D721Med (cell line): ENCODE measurements at places on chromosomes 13 and 19.

- DNase-seq: no peak
Measured at GRCh38 chr13:42650506-42650905, 76.6 kb downstream of the TNFSF11 start.

- no peak for DNase-seq
Measured at GRCh38 chr13:53124623-53125022, 96.0 kb downstream of the OLFM4 start.

GRCh38 chr13:44412346-44412935, 38.8 kb downstream of the SERP2 start:
- no peak for DNase-seq

GRCh38 chr19:49555600-49556411, 24.6 kb downstream of the NOSIP start:
- DNase-seq: peak; percentile 68

DNA sequence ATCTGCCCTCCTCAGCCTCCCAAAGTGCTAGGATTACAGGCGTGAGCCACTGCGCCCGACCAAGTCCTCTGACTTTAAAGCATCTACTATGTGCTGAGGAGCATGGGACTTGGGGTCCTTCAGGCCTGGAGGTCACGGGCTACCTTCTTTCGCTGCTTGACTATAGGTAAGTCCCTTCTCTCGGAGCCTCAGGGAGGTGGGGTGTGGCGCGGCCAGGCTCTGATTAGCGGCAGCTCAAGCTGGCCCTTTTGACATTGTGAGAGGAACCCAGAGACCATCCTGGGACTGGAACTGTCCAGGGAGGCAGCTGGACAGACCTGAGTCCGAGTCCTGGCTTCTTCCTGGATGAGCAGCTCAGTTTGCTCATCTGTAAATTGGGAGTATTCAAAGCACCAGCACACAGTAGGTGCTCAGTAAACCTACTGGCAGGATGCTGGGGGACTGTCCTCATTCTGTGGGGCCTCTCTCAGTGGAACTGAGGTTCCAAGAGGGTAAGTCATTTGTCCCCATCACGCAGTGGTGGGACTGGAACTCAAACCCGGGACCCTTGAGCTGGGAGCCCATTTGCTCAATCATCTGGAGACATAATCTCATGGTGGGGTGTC, 780 bp downstream of the FCER2 start:
- DNase-seq: no peak

GRCh38 chr19:42409477-42409876, 17.7 kb downstream of the LIPE start:
- DNase-seq: no peak

GRCh38 chr13:79349011-79349410, 57.0 kb downstream of the RBM26 start:
- no peak for DNase-seq

DNA sequence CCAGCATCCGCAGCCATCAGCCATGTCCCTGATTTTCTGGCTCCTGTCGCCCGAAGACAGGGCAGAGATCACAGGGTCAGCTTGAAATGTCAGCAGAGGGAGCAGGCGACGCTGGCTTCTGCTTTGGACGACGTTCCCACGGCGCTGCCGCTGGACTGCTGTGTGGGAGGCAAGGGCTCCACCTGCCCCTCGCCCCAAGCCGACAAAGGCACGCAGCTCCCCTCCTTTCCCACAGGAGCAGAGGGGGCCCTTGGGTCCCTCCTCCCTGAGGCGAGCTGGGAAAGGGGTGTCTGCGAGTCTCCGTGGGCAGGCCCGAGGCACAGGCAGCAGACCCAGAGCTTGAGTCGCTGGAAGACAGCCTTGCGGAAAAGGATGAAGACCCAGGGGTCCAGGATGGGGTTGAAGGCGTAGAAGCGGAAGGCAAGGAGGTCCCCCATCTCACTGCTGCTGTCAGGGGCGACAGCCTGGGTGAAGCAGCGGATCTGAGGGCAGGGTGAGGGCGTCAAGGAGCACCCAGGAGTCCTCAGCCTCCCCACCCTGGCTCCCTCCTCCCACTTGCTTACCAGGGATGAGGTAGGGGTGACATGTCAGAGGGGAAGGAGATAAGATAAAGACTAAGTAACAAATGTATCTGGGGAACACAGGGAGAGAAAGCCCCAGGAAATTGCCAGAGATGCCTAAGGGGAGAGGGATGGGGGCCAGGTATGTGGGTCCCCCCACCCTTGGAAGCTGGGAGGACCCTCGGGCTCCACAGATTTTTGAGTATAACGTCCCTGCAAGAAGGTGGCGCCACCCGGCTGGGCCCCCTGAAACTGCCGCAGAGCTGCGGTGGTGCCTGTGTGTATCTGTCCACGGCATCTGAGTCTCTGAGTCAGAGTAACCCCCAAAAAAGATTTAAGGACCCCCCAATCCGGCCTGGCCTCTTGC, 3.4 kb downstream of the PTGIR start:
- DNase-seq: no peak

- no peak for DNase-seq
Measured at GRCh38 chr19:37564624-37565369, 29.8 kb downstream of the ZNF571 start.

- DNase-seq: no peak
Measured at GRCh38 chr13:43441464-43441863, 345.3 kb downstream of the ENOX1 start.

GRCh38 chr19:51640386-51640785, 6.2 kb downstream of the SIGLEC14 start:
- DNase-seq: no peak

- no peak for DNase-seq
Measured at GRCh38 chr13:46659413-46660065, 106.6 kb downstream of the LRCH1 start.

GRCh38 chr13:72545030-72545719, 182.3 kb downstream of the MZT1 start:
- DNase-seq: no peak

DNA sequence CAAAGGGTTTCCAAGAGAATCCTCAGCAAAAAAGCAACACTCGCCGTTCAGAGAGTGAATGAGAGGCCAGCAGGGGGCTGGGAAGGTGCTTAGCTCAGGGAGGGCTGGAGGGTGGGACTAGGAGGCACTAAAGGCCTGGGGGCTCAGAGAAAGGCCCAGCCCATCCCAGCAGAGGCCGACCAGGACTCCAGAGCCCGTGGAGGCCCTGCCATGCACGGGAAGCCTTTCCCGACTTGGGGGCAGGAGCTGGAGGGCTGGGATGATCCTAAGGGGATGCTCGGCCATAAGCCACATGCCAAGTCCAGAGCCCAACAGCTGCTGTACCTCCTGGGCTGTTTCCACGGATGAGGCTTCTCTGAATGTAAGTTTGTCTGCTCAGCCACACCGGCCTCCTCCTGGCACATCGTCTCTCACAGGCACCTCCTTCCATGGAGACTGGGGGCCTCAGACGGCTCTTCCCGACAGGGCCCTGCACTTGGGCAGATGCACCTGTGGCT, 19.5 kb downstream of the RASA3 start:
- no peak for DNase-seq

DNA sequence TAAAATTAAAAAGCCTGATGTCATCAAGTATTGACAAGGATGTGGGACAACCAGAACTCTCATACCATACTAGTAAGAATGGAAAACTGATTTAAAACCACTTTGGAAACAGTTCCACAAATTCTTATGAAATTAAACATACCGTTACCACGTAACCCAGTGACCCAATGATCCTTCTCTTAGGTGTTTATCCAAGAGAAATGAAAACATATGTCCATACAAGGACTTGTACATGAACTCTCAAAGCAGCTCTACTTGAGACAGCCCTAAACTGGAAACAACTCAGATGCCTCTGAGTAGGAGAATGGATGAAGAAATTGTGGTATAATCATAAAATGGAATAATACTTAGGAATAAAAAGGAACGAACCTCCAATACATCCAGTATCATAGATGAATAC, 27.6 kb downstream of the SLC6A16 start:
- no peak for DNase-seq

DNA sequence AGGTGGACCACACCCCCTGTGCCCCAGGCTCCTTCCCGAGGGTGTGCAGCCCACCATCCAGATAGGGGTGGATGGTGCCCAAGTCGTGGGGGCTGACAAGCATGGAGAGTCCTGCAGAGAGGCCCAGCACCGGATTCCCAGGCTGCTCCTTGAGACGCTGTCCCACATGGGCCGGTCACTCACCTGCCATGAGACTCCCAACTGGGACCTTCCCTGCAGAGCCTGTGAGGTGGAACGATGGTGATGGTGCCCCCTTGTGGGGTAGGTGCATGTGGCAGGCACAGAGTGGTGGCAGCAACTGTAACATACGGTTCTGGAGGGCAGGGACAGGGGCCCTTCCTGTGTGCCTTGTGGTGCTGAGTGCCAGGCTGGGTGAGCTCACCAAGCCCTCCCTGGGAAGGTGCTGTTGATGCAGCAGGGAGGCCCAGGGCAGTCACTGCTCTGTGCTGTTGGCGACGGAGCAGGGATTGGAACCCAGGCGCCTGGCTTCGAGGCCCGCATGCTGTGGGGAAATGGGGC, 33.1 kb downstream of the PPP1R37 start:
- no peak for DNase-seq

- no peak for DNase-seq
Measured at GRCh38 chr13:106919133-106919532, 351.2 kb upstream of the ARGLU1 start.

DNA sequence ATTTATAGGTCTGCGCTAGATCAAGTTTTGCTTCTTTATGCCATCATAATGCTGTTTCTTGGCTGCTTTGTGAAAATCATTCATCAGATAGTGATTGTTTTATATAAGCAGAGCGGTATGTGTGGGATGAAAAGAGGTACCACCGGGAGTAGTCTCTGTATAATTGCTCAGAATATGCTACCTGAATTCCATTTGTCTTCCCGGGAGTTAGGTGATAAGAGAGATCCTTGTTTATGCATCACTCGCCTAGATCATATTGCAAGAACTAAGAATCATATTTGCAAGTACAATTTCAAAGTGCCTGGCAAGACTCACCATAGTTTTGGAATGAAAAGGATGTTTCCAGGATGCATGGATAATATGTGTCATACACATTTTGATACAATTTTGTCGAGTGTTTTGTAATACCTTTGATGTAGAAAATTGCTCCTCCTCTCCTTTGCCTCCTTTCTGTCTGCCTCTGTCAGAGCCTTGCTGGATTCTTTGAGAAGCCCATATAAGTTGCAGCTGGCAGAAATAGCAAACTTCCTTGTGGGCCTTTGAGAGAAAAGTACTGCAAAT, 1306.0 kb upstream of the SLC10A2 start:
- no peak for DNase-seq

GRCh38 chr13:107969546-107969945, 245.8 kb downstream of the LIG4 start:
- no peak for DNase-seq

DNA sequence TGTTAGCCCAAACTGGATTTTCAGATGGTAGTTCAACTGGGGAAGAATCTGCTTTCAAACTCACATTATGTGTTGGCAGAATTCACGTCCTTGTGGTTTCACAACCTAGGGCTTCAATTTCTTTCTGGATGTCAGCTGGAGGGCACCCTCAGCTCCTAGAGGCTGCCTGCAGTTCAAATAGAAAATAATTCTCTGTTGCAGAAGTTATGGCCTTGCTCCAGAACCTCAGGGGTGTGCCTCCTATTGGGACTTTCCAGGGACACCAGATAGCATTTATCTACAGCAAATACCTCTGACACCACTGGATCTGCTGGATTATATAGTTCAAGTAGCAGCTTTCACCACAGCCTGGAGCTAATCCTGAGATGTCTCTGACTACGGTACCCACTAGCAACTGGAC, 11.8 kb upstream of the RB1 start:
- DNase-seq: no peak

- no peak for DNase-seq
Measured at GRCh38 chr13:62563251-62563650, 1147.6 kb upstream of the PCDH20 start.

DNA sequence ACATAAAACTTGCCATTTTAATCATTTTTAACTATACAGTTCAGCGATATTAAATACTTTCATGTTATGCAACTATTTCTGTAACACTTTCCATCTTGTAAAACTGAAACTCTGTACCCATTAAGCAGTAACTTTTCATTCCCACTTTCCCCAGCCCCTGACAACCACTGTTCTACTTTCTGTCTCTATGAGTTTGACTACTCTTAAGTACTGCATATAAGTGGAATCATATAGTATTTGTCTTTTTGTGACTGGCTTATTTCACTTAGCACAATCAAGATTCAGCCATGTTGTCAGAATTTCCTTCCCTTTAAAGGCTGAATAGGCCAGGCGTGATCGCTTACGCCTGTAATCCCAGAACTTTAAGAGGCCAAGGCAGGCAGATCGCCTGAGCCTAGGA, 56.2 kb downstream of the ARHGAP35 start:
- no peak for DNase-seq

GRCh38 chr19:43318203-43318602, 35.3 kb upstream of the CD177 start:
- no peak for DNase-seq

- no peak for DNase-seq
Measured at GRCh38 chr19:42411581-42412178, 15.5 kb downstream of the LIPE start.

DNA sequence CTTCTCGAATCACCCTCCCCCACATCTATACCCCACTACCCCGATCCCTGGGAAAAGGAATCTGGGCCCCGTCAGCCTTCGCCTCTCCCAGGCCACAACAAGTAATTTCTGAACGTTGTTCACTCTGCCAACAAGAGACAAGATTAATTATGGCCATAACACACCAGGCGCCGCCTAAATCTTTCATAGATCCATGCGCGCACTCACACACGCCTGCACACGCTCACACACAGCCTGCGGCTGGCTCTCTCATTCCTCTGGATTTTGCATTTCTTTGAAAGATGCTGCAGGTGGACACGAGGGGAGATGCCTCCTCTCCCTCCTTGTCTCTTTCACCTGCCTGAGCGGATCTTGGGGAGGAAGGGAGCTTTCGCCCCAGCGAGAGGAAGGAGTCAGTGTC, 17.1 kb downstream of the ZNRF4 start:
- no peak for DNase-seq

DNA sequence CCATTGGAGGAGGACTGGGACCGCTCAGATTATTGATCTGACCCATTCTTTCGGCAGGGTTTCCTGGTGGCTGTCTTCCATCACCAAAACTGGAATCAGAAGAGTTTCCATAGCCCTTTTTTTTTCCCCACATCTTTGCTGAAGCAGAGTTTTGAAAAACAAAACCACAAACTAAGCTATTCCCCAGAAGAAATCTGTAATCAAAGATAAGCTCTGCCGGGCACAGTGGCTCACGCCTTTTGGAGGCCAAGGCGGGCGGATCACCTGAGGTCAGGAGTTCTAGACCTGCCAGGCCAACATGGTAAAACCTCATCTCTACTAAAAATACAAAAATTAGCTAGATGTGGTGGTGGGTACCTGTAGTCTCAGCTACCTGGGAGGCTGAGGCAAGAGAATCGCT, 4.2 kb upstream of the ICAM1 start:
- DNase-seq: no peak

DNA sequence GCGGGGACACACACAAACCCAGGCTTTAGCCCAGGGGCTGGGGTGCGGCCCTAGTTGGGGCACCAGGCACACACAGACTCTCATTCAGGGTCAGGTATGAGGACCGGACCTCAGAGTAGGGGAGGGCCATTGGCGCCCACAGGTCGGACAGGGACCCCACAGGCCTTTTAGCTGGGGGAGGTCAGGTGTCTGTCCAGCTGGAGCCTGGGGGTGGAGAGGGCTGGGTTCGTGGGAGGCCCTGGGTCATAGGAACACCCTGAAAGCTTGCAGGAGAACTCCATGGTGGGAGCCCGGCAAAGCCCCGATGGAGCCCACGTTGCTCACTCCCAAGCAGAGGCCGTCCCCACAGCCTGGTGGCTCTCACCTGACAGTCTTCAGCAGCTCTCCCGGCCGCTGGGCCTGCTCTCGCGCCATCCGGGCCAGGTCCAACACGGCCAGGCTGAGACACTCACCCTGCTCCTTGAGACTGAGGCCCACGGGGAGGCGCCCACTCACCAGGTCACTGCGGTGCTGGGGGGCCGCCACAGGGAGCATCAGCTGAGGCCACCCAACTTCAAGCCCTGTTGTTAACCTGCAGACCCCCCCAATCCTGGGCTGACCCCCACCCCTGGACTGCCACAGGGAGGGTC, 5.0 kb downstream of the JAK3 start:
- no peak for DNase-seq
